Activated CD4-positive, alpha-beta T cell treated with anti-CD3 and anti-CD28 coated beads, Interleukin-2, amount 10 ng/mL, durations not matched to agents 7 days and 5 days (primary cell): ENCODE measurements at places on chromosomes 7 and 10.

DNA sequence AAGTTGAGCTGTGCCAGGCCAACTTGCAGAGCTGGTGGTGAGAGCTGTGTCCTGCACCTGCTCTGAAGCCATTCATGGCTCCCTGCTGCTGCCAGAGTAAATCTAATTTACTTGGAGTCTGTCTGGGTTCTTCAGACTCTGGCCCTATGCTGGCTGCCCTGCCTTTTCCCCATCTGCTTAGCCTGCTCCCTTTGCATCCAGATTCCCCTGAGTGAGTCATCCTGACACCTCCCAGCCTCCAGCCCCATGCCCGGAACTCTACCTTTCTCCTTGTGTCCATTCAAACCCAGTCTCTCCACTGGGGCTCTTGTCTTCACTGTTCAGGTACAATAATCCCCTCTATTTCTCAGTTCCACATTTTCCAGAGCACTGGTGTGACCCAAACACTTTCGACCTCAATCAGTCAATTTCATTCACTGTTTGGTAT, 434.4 kb upstream of the ZMIZ1 start:
- DNase-seq: no peak

- peak; percentile 46 for DNase-seq
Measured at GRCh38 chr7:134458341-134458805, 527 bp downstream of the AKR1B1 start.

GRCh38 chr10:66823301-66823700, 102.5 kb upstream of the LRRTM3 start:
- no peak for DNase-seq

DNA sequence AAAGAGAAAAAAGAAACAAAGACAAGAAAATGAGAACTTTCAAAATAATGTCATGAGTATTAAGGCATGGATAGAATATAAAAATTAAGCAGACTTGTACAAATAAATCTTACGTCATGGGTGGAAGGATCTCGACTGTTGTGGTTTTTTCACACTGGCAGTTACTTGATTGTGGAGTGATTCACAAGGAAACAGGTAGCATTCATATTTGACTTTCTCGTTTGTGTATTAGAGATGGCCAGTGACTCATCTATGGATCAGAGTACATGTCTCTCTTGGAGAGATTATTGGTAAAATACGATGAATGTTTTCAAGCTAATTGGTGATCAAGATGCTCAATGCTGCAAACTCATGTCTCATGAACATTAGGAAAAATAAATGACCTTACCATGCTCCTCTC, 564.3 kb downstream of the GATA3 start:
- DNase-seq: no peak

DNA sequence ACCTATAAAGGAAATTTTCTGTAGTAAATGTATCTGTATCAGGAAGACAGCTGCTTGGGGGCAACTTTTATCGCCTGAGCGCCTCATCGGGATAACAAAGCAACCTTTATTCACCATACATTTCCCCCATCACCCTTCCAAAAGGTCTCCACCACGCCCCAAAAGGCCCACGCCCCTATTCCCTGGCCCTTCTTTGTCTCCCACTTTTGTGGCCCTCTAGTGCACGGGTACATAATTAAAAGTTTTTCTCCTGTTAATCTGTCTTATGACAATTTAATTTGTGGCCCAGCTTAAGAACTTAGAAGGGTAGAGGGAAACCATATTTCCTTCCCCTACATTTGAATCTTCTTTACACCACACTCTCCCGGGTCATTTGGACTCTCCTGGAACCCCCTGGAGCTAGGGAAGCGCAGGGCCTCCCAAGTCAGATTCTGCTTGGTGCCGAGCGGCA, 625 bp downstream of the RP9 start:
- peak; percentile 24 for DNase-seq

DNA sequence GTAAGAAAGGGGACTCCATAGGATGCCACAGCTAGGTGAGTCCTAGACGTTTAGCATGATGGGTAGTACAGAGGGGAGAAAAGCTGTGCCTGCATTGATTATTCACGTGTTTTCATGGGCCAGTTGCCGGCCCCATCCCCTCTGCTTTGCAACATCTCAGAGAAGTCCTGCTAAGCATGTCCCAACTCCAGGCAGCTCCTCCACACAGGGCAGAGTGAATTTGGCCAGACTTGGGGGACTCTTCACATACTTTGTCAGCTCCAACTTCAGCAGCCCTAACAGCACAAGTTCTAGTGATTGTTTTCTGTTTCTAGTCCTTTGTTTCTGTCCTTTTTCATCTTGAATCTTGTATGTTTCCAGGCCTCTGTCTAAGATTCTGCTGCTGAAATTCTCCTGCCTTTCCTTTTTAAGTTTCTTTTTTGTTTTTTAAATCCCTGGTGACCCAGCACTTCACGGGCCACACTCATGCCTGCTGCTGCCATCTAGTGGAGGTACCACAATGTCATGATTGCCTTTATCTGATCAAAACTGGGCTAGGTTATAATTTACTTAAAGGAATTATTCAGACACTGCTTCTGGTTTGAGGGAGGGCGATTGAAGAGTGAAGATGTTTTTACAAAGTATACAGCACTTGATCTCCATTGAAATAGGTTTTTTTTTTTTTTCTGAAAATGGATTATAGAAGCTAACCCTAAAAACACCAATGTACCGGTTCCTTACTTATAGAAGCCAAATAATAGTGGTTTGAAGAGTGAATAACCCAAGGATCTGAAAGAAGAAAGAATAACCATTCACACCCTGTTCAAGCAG, 276.9 kb downstream of the CSTF2T start:
- DNase-seq: peak; percentile 35

DNA sequence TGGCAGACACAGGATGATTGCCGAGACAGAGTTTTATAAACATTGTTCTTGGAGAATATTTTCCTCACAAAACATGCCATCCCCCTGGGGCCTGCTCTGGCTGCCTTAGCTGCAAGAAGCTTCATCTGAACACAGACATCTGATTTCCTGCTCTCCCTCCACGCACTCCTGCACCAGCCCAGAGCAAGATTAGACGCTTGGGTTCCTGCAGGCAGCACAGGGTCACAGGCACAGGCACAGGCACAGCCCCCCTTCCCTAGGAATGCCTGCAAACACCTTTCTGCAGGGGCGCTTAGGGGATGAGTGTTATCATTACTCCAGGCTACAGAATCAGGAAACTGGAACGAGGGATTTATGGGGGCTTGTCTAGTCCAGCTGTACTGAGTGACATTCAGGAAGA, 450.3 kb downstream of the GRID1 start:
- no peak for DNase-seq

DNA sequence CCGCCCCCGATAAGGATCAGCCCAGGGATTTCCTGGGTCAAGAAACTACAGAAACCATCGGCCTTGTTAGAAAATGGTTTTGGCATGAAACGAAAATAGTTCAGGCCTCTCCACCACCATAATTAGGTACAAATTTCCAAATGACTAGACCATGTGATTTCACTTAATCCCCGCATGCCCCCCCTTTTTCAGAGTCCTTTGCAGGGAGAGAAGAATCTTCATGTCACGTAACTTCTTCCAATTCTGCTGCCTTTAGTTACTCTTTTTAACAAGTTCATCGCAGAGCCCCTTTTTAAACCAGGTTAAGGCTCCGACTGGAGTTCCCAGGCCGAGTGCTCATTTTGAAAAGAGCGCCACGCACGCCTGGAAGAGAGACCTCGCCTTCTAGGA, 3.4 kb downstream of the PDGFA start:
- no peak for DNase-seq

DNA sequence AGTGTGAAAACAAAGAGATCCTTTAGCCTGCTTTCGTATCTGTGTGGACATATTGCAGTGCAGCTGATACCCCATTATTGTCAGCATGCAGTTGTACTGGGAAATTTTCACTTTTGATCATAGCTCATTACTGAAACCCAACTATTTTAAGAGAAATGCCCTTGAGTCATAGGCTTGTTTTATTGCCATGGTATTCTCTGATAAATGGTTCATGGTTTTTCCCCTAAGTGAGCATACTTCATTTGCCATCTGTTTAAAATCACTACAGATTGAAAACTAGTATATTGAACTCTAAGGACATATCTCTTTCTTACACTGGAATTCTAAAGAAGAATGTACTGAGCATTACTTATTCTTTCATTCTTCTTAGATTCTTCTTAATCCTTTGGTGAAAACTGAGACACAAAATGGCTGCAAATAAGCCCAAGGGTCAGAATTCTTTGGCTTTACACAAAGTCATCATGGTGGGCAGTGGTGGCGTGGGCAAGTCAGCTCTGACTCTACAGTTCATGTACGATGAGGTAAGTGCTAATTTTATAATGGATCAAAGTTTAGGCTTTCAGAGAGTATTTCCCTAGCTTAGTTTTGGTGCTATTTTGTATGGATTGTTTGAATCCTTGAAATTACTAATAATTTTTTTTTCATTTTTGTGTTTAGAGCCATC, 63.0 kb downstream of the RALA start:
- DNase-seq: no peak
